Mammary epithelial cell (primary cell): ENCODE measurements at places on chromosomes 2 and 18. TPM values are rescaled to one million over a fixed set of nuclear protein-coding genes. Genes with fewer than 3 reads are reported as not detected.
A peak's percentile ranks its signal among the peaks of the same experiment; 100 is the strongest.

TNFAIP6 gene
- polyA plus RNA-seq, result 0.09 TPM

ZEB2 gene
- 0.26 TPM for polyA plus RNA-seq

SERPINB13 gene
- 4.2 TPM for polyA plus RNA-seq

MYO5B gene
- 13.1 TPM for polyA plus RNA-seq

FEZ2 gene
- polyA plus RNA-seq, result 20.0 TPM

CCBE1 gene
- 14.9 TPM for polyA plus RNA-seq

DNA sequence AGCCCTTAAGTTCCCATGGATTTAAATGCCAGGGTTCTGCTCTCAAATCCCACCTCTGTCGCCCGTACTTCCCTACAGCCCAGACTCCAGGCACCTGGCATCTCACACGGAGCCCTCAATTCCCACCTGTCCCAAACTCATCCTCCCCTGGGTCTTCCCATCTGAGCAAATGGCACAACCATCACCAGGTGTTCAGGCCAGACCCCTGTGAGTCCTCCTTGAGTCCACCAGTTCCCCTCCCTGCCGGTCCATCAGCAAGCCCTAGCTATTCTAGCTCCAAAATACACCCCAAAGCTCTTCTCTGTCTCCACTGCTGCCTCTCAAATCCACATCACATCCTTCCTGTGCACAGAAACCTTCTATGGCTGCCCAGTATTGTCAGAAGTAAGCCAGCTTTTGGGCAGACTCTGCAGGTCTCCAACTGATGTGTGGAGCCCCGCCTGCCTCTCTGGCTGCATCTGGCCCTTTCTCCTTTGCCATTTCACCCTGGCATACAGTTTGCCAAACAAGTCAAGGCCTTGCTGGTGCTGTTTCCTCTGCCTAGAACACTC is 67.7 kb downstream of the DNMT3A start:
- no peak for DNase-seq

DNA sequence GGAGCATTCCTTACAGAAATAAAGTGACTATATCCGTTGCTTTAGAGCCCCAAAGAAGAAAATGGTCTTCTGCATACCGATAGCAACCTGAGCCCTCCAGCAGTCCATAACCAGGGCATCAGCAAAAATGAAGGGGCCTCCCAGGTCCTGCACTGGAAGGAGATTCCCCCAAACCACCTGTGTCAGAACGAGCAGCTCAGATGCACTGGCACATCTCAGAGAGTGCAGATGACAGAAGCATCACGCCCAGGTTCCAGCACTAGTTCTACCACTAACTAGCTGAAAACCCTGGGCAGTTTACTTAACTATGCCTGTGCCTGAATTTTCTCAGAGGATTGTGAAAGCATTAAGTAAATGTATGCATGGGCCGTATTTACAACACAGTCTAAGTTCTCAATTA is 466.7 kb upstream of the MYT1L start:
- DNase-seq, result no peak

DNA sequence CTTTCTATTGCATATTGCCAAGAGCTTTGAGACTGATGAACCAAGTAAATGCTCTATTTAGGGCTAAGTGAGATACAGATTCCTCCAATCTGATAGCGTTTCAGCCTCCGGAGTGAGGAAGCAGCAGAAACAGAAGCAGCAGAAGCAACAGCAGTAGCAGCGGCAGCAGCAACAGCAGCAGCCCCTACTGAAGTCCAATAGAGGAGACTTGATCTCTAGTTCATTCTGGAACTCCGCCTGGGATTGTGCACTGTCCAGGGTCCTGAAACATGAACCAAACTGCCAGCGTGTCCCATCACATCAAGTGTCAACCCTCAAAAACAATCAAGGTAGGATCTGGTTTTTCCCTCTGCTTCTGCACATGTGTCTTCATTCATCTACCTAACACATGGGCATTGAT is at the start of gene DPP10:
Gene DPP10 (plus strand): TSS at position 132 of the 400 bp plus-strand sequence.
- DNase-seq, result no peak

- DNase-seq, result peak; percentile 96
Observed at GRCh38 chr18:9658087-9658641, 43.8 kb upstream of the PPP4R1 start.

DNA sequence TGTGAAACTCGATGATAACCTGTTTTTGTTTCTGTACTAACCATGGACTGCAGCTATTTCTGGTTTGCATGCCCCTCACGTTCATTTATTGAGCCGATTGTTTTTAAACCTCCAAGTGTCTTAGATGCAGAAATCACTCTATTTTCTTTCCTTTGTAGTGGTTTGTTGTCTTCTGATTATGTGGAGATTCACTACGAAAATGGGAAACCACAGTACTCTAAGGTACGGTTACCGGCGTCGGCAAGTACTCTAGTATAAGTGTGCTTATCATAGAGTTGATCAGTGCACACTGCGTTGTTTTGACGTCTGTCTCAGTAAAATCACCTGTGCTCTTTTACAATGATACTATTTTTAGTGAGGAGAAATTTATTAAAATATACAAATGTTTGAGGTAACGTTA is 87.4 kb downstream of the ADAM23 start:
- no peak for DNase-seq

DNA sequence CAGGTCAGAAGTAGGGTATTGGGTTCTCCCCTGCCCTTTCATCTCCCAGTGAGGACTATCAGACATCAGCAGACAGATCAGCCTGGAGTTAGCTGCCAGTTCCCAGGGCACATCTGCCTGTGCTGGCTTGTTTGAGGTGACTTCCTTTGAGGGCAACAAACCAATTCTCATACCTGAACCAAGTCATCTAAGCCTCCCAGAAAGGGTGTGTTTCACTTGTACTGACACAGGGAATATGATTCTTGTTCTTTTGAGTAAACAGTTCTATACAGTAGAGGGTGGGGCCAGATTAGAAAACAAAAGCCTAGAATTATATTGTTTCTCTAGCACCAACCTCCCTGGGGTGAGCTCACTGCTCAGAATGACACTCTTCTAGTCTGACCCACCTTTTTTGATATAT is 591.9 kb downstream of the SLC4A3 start:
- DNase-seq, result peak; percentile 96

- DNase-seq, result peak; percentile 84
Observed at GRCh38 chr18:45353530-45353929, 261.7 kb upstream of the SLC14A2 start.

DNA sequence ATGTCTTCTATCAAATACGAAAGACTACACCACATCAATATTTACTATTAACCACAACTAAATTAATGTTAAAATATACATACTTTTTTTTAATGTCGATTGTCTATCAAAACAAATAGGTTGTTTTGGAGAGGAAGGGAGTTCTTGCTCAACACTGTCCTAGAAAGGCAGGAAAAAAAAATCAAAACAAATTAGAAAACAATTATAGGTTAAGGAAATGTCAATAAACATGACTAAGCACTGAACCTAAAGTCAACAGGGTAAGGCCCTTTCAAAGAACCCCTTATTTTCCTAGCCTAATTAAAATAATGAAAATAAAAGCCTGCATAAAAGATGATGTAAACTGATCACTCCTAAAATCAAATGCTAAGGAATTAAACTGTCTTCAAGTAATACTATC is 2.8 kb downstream of the CEP76 start:
- no peak for DNase-seq

- no peak for DNase-seq
Observed at GRCh38 chr2:6683516-6683915, 182.2 kb downstream of the CMPK2 start.

- DNase-seq, result no peak
Observed at GRCh38 chr18:6807515-6808257, 78.2 kb downstream of the ARHGAP28 start.

- DNase-seq, result no peak
Observed at GRCh38 chr2:16612490-16612889, 53.1 kb downstream of the CYRIA start.

DNA sequence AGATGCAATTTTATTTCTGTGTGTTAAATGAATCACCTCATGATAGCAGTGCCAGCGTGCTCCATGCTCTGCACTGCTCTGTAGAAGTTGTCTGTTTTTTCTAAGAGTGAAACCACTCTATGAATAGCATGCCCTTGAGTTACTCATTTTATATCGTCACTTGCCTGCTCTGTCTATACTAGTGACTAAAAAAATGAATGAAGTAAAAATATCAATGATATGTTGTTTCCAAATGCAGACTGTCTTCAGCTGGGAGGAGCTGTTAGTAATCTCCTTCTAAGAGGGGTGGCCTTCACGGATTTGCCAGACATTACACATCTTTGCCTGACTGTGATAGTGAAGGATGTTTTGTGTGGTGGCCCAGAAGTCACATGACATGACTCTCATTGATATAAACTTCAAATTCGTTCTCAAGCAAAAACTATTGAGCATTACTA is 852.1 kb downstream of the CNTNAP5 start:
- no peak for DNase-seq

- no peak for DNase-seq
Observed at GRCh38 chr18:12012697-12013096, 31.4 kb downstream of the IMPA2 start.

- no peak for DNase-seq
Observed at GRCh38 chr2:98734823-98735260, 3.9 kb upstream of the MGAT4A start.

DNA sequence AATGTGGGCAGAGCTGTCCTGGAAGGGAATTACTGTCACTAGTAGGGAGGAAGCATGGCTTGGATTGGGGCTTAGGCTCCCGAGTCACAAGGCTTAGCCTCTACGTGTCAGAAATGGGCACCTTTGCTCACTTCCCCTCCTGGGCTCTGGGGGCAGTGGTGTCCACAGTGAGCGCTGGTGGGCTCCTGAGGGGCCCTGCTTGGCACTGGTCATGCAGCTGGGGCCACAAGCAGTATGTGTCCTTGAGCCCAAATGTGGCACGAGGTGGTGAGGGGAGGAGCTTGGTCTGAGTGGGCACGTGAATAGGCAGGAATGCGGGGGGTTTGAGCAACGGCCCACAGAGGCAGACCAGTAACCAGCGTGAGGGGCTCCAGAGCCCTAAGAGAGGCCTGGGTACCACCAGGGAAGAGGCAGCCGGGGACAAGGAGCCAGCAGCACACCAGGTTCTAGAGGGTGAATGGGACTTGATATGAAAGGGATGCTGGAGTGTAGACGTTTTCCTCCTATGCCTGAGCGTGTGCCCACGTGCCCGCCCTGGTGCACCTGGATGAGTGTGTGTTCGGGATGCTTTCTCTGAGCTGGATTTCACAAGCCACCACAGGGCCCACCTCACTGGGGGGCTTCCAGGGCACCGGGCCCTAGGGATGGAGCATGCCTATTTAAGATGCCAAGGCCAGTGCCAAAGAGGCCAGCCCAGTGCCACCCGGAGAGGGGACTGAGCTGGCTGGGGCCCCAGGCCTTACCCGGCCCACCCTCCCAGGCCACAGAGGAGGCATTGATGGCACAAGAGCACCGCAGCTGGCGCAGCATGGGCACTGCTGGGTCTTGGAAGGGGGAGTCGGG is 22.8 kb upstream of the PTMA start:
- DNase-seq, result no peak
